ENCODE measurements at places on chromosomes 11 and 22.

DNA sequence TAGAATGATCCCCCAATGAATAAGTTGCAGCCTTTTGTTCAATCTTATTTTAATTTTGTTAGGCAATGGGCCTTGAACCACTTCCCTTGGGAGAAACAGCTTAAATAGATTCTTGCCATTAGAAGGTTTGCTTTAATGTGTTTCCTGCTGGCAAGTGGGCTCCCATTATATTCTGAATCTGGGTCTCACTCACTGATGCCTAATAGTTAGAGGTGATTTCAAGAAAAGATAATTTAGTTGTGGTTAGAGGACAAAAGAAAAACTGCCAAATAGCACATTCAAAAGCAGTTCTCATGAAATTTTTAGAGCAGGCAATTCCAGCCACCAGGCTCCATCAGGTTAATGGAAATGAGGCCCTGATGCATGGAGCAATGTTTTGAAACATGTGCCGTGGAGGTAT lies 362.6 kb upstream of the CHORDC1 start:
- DNase-seq = no peak

- no peak for DNase-seq
Measured at GRCh38 chr11:119065369-119065768, 2.2 kb upstream of the VPS11 start.

GRCh38 chr11:17395554-17395961 lies 7.1 kb upstream of the KCNJ11 start:
- no peak for DNase-seq

GRCh38 chr11:113245216-113245615 lies 69.2 kb upstream of the TTC12 start:
- no peak for DNase-seq

GRCh38 chr11:776561-777287 lies 563 bp downstream of the GATD1 start:
- DNase-seq = no peak

- DNase-seq = no peak
Measured at GRCh38 chr22:23227380-23227779, 47.1 kb downstream of the BCR start.

GRCh38 chr11:43933608-43934551 lies 8.6 kb upstream of the C11orf96 start:
- DNase-seq = no peak

DNA sequence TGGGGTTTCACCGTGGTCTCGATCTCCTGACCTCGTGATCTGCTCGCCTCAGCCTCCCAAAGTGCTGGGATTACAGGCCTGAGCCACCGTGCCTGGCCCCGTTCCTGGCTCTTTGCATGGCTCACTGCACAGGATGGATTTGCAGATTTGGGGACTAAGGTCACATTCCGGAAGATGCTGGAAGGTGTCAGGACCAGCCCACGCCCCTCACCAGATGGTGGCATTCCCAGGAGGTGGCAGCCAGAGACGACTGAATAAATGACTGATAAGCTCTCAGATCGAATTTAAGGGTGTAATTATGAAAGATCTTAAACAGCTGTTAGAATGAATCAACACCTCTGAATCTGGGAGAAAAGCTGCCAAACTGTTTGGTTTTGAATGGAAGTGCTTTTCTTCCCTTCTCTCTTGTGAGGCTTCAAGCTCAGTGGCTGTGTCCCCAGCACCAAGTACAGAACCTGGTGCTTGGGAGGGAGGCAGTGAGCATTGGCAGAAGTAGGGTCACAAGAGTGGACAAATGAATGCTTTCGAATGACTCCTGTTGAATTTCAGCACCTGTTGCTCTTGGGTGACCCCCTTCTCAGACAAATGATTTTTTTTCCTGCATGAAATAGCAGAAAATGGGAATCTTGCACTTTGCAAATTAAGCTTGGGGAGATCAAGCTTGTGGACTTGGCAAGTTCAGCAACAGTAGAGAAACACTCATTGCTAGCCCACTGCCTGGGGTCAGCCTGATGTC lies 69.6 kb downstream of the KIAA1671 start:
- no peak for DNase-seq

GRCh38 chr22:32832174-32832573 lies 30.7 kb downstream of the TIMP3 start:
- DNase-seq = no peak

- DNase-seq = no peak
Measured at GRCh38 chr11:11416917-11417316, 63.9 kb upstream of the CSNK2A3 start.

DNA sequence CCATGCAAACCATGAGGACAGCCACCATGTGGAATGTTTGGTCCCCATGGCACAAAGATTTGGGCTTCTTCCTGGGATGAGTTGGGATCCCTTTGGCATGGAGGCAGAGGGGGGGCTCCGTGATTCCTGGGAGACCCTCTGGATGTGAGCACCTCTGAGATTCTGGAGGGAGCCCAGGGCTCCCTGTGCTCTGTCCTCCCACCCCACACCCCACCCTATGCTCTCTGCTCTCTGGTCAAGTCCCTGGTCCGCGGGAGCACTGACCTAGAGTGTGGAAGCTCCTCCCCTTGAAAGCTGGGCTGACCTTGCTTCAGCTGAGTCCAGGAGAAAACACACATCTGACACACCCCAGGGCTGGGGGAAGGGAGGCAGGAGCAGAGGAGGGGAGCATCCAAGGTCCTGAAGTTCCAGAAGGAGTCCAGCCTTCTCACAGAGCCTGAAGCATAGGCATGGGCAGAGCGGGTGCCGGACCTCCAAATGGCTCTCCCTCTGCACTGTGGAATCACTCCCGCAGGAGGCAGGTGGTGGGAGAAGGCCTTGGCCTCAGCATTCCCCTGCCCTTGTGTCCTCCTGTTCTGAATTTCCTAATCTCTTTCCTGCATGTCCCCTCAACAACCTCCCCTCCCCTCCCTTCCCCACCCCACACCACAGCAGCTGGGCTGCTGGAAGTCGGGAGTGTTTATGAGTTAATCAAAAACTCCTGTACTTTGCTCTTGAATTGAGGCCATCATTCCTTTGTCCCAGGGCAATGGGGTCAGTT lies 25.7 kb upstream of the OAF start:
- no peak for DNase-seq

- DNase-seq = no peak
Measured at GRCh38 chr11:13304655-13305335, 27.2 kb downstream of the BMAL1 start.

DNA sequence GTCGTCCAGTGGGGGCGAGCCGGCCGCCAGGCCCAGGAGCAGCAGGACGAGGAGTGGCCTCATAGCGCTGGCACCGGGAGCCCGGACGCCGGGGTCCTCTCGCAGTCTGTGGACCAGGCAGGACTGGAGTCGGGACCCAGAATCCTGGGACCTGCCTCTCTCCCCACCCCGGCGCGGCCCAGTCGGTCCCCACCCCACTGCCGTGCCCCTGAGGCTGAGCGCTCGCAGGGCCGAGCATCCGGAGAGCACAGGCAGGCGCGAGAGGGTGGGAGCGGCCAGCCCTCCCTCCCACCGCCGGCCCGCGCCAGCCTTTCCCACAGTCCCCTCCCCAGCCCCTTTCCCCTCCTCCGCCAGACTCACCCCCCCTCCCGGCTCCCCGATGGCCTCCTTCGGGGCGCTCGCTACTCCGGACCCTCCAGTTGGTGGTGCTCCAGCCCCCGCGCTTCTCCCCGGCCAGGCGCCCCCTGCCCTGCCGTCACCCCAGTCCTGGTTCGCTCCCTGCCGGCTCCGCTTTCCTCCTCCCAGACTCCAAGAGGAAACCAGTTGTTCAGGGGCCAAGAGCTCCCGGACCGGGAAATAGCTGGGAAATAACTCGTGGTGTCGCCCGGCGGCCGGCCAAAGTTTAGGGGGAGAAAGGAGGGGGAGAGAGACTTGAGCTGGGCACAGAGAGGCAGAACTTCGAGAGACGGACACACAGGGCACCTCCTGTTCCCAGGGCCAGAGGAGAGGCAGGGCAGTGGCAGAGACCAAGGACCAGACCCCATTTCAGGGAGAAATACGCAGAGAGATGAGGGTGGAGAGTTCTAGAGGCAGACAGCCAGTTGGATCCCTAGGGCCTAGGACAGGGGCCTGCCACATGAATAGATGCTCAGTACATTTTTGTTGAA lies at the start of gene C1QTNF5:
Gene C1QTNF5, minus strand, starts transcription at position 549 of the 887 bp plus-strand sequence. Its CDS starts 486 bp downstream, at position 63.
- DNase-seq = peak; percentile 79

DNA sequence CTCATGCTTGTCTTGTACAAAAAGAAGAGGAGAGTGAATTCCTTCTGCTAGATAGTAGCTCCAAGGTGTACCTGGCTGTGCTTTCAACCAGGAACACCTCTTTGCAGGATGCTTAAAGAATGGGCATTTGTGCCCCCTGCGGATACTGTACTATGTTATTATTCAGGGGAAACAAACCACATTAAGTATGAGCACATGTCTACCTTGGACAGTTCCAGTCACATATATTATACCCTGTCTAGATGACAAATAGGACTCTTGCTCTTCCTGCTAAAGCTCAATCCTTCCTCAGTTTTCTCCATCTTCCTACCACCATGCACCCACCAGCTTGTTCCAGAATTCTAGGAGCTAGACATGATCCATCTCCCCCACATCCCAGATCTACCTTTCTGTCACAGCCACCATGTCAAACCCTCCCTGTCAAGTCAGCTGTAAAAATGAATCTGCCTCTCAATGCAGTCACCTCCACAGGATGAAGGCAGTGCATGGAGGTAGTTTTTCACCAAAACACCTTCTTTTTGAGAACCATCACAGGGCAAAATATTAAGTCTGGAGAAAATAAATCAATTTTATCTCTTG lies 337.4 kb downstream of the LARGE1 start:
- DNase-seq = no peak

- no peak for DNase-seq
Measured at GRCh38 chr11:126874831-126875230, 125.7 kb downstream of the KIRREL3 start.

- DNase-seq = no peak
Measured at GRCh38 chr22:36336246-36337182, 51.3 kb downstream of the MYH9 start.

- DNase-seq = no peak
Measured at GRCh38 chr11:35302398-35302797, 117.0 kb downstream of the SLC1A2 start.
